ENCODE measurements at places on chromosomes 12 and 14.

- DNase-seq, result no peak
These were observed 416.1 kb downstream of the ATP23 start for GRCh38 chr12:58357511-58357910.

DNA sequence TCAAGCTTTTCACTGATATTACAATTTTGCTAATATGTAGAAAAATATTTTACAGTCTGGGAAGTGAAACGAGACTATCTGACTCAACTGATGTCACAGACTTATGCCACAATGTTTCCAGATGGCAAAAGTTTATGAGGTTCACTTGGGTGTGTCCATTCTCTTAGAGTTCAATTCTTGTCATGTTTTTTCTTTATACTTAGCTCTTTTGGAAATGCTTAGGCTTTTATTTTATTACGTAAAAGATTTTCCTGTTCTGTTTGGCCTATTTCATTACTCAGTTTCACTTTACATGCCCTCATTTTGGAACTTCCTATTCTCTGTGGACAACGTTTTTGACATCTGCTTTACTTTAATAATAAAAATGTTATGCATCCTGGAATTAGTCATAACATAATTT is 2.1 kb upstream of the PDZRN4 start:
- no peak for DNase-seq

DNA sequence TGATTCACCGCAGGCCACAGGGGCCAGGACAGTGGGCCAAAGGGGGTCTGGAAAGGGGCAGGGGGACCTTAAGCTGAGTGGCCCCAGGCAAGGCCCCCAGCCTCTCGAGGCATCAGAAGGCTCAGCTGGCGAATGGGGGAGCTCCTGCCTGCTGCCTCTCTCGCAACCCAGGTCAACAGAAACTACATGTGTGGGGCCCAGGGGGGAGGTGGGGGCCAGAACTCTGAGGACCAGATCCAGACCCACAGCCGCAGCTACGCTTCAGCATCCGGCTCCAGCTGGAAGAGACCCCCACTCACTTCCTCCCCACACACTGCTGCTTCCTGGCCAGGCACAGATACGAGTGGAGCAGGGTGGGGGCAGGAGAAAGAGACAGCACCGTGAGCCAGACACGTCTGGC is 46.5 kb downstream of the NCOR2 start:
- DNase-seq, result no peak

DNA sequence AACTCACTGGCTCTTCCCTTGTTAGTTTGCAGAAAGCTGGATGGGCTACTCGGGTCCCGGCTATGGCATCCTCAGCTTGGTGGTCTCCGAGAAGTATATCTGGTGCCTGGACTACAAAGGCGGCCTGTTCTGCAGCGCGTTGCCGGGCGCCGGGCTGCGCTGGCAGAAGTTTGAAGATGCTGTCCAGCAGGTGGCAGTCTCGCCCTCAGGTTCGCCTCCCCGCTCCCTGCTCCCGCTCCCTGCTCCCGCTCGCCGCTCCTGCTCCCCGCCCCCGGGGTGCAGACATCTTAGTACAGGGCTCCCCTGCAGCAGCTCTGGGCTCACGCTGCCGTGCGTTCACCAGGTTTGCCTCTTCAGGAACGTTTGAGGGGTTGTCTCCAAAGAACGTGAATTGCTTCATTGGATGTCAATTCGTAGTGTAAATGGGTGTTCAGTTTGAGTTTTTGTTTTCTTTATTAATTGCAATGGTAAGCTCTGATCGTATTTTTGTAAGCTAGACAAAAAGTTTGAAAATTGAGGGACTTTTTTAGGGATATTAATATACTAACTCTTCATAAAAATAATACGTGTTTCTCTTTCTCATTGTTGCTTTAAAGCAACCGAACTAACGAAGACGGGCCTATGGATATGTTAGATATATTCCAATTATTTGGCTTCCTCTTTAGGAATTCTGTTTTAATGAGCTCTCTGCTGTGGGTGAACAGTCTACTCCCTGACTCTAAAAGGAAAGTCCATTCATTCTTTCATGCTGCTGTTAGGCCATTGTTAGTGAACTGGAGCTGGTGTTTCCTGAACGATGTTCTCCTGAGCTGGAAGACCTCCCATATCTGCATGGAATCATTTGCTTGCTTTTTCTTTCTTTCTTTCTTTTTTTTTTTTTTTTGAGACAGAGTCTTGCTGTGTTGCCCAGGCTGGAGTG is 71.3 kb downstream of the ANKRD9 start:
- DNase-seq, result peak; percentile 94

DNA sequence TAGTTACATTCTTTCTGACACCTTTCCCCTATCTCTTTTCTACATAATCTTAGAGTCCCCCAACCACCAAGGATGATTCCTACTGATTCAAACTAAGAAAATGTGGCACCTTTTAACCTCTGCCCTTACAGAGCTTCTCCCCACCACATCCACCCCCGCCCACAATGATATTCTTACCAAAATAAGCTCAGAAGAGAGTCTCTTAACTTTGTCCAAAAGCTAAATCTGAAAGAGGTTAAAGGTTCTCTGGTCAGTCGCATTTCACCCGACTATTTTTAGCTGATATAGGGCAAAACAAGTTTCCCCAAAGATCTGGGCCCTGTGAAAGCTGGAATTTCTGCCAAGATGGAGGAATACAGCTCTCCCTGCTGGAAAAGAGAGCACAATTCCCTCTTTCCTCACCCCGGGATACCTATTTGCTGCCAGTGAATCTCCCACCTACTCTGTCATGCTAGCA is 128.6 kb downstream of the ZFP36L1 start:
- DNase-seq, result no peak

DNA sequence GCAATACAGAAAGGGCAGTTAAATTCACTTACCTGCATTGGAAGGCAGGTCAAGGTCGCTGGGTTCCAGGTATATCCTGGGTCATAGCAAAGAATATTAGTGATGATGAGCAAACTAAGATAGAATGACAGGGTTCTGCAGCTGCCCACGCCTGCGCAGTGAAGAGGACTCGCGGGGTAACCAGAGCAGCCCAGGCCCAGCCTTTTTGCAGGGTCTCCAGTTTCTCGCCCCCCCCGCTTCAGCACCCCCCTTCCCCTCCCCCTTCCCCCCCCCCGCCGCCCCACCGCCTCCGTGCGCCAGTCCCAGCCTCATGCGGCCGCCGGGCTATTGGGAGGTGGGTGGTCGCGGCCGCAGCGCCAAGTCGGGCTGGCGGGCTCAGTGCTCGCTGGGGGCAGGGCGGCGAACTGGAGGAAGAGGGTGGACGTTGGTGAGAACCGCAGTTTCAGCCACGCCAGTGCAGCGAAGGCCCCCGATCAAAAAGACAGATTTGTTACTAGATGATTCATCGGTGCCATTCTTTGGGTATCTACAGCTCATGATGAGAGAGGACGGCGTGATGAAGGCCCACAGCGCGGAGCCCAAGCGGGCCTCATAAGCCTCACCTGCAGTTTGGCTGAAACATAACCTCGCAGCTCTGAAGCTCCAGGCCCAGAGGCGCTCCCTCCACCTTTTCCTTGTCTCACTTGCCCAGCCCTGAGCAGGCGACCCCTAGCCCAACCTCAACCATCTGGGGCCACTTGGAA is 20.2 kb downstream of the SLC2A3 start:
- no peak for DNase-seq

GRCh38 chr12:2221030-2221621 is 168.3 kb downstream of the CACNA1C start:
- no peak for DNase-seq
